Posterior vena cava (tissue), 2 donors: ENCODE measurements at places on chromosomes 1 and 21. TPM values are rescaled to one million over a fixed set of nuclear protein-coding genes. Genes with fewer than 3 reads are reported as not detected.

ZNF593OS gene
- not detected for total RNA-seq

GBP7 gene
- total RNA-seq, result not detected

PBX1 gene
- total RNA-seq, result 84.2 TPM

MAP1LC3C gene
- 1.9 TPM for total RNA-seq

PTCH2 gene
- total RNA-seq, result 1.6 TPM

USP16 gene
- 34.7 TPM for total RNA-seq

KIF21B gene
- 2.6 TPM for total RNA-seq

TMEM35B gene
- total RNA-seq, result 33.0 TPM

TSNAX gene
- 41.4 TPM for total RNA-seq

GFI1 gene
- 0.76 TPM for total RNA-seq

ZNF648 gene
- not detected for total RNA-seq

GJA8 gene
- total RNA-seq, result not detected

SF3B4 gene
- 38.0 TPM for total RNA-seq

FLG gene
- total RNA-seq, result not detected

USH2A gene
- not detected for total RNA-seq

DNA sequence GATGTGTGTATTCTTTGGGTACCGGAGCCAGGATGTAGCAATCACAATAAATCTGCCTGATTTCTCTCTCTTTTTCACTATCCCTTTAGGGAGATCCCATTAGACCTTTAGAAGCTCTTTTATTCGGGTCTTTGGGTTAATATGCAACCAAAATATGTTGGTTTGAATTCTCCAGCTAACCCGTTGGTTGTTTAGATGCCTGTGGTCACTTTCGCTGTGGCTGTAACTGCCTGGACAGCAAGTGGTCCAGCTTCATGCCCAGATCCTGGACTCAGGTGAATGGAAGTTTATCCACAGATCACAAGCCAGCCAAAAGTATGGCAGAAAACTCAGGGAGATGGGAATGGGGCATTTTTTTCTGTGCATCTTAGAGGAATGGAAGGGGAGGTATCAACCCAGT is 12.3 kb downstream of the KAZN start:
- DNase-seq, result no peak

DNA sequence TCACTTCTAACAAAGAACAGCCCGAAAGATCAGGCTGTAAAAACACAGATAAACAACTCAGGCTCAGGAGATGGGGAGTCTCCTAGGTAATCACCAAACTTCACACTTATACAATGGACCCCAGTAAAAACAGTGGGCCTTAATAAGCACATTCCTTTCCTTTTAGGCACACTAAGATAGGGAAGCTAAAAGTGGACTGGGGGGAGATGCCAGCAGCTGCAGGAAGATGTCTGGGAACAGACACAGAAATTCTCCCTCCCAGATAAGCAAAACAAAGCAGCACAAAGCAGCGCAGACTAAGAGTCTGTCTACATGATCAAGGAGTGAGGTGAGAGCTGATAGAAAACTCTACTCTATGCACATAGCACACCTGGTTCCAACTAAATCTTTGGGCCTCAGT is 29.0 kb upstream of the CTBS start:
- DNase-seq, result no peak

GRCh38 chr1:248696261-248696660 is 6.3 kb downstream of the OR14I1 start:
- no peak for DNase-seq

DNA sequence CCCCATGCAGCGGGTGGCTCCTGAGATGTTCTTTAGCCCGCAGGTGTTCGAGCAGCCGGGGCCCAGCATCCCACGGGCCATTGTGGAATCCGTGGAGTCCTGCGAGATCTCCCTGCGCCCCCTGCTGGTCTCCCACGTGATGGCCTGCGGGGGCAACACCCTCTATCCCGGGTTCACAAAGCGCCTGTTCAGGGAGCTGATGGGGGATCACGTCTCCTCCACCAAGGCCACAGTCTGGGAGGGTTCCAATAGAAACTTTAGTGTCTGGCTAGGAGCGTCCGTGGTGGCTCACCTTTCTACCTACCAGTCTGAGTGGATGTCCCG is 71.0 kb downstream of the ACTL8 start:
- DNase-seq, result peak; percentile 88

DNA sequence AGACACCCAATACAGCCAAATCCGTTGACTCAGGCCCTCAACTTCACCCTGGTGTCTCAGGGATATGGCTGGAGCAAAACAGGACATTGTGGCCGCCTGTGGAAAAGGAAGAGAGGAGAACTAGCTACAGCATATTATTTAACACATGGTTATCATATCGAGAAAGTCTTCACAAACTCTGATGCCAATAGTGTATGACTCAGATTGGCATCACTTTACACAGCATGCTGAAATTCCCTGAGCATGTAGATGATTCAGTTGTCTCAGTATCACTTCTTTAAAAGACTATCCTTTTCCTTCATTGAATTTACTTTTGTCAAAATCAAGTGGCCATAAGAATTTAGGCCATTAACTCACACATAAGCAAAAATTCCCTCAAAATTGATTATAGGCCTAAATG is 20.1 kb downstream of the HSD3B2 start:
- DNase-seq, result no peak

DNA sequence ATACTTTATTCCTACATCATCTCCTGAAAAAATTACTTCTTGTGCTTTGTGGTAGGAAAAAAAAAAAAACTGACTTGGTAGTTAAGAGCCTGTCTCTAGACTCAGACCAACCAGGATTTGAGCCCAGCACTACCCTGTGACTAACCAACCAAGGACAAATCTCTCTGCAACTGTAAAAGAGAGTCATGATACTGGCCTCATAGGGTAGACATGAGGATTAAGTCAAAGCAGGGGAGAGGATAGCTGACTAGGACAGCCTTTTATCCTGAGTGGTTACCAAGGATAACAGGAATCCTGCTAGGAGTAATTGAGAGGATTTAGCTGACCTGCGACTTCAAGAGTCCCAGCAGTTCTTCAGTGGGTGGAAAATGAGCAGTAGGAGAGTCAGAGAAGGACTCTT is 112.8 kb downstream of the C1orf21 start:
- no peak for DNase-seq

DNA sequence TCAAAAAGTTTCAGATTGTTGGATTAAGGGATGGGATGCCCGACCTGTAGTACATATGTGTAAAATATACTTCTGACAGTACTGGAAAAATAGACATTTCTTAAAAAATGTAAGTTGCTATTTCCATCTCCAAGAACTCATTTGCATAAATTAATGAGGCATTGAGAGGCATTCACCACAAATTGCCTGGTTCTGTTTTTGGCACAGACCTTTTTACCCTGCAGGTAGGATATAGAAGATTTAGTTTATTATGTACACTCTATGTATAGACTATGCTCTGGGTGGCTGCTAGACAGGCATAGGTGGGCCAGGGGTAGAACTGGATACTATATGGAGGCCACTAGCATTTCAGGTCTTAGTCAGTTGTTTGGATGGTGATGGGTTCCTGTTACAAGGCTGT is 8.0 kb downstream of the CCDC17 start:
- no peak for DNase-seq

GRCh38 chr1:169985757-169986156 is 88.7 kb downstream of the KIFAP3 start:
- no peak for DNase-seq

DNA sequence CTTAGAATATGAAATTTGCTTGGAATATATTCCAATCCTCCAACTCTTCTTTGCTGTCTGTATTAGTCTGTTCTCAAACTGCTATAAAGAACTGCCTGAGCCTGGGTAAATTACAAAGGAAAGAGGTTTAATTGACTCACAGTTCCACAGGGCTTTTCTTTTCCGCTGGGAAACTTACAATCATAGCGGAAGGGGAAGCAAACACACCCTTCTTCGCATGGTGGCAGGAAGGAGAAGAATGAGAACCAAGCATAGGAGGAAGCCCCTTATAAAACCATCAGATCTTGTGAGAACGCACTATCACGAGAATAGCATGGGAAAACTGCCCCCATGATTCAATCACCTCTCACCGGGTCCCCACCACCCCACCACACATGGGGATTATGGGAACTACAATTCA is 14.8 kb downstream of the CENPF start:
- no peak for DNase-seq

- DNase-seq, result no peak
Measured at GRCh38 chr1:245606157-245606725, 451.5 kb downstream of the KIF26B start.

- DNase-seq, result no peak
Measured at GRCh38 chr1:14768582-14769304, 170.3 kb downstream of the KAZN start.

DNA sequence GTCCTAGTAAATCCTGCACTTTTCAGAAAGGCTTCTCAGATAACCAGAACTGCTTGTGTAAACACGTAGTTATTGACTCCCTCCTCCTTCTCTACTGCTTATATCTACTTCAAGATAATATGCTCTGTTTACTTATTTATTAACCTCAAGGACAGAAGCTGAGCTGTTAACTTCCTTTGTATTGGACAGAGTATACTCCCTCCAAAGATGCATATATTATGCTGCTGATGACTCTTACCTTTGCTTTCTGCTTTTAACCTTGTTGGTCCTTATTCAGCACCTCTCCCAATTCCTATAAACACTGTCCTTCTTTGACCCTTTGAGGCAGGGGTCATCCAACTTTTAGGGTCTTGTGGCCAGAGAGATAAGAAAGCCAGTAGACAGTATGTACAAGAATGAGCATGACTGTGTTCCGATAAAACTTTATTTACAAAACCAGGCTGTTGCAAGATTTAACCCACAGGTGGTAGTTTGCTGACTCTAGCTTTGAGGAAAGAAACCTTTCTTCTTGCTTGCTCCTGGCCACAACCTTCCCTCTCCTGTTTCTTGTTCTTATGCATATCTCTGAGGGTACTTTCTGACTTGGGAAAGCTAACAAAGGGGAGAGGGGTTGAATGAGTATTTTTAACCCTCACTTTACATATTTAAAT is 4.9 kb downstream of the TPM3 start:
- DNase-seq, result no peak

- no peak for DNase-seq
Measured at GRCh38 chr1:185823467-185823866, 89.3 kb downstream of the HMCN1 start.

DNA sequence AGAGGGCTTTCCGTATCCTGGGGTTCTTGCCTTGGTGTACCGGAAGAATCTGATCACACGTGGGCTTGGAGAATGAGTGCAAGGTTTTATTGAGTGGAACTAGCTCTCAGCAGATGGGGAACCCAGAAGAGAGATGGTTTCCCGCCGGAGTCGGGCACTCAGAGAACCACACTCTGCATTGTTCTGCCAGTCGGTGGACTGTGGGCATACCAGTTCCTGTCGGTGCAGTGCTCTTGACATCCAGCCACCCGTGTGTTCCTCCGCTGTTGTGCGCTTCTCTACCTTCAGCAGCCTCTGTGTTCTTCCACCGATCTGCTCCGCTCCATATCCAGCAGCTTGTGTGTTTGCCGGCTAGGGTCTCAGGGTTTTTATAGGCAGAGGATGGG is 10.8 kb upstream of the PPIE start:
- DNase-seq, result no peak

- DNase-seq, result no peak
Measured at GRCh38 chr1:162627662-162628296, 4.5 kb upstream of the DDR2 start.

DNA sequence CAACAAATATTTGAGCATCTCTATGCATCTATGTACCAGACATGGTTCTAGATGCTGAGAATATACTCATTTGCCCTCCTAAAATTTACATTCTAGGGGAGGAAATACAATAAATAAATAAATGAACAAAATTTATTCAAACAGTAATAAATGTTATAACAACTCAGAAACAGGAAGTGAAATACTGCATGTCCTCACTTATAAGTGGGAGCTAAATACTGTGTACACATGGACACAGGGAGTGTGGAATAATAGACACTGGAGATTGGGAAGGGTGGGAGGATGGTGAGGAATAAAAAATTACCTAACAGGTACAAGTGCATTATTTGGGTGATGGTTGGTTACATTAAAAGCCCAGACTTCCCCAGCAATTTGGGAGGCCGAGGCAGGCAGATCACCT is 4.3 kb downstream of the COA7 start:
- DNase-seq, result no peak

DNA sequence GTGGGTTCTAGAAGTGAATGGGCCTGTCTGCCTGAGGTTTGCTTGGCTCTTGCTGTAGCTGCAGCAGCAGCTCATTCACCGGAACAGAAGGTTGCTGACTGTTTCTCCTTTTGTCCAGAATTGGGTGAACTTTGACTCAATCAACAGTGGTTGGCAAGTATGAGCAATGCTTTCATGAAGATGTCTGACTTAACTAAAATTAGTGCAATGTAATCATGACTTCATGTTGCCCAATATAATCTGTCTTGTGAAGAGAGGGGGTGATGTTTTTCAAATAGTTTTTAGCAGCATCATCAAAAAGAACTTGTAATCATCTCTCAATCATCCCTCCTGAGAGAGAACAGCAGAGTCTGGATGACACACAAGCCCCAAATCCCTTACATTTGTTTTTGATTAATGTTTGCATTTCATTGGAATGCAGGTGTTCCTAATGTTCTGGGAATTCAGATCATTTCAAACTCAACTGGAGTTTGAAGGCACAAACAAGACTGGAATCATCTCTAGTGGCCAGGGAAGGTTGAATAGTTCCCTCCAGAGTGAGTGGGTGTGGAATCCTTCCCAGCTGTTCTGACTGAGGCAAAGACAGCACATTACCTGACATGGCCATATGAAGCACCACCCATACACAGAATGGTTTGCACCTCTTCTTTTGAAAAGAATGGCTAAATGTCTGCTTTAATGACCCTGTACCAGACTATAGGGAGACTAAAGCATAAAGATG is 82.9 kb downstream of the HLX start:
- DNase-seq, result no peak

- no peak for DNase-seq
Measured at GRCh38 chr1:118788463-118788862, 199.7 kb downstream of the TBX15 start.
